GM23338 (cell line): ENCODE measurements at places on chromosomes 1 and 21. TPM values are rescaled to one million over a fixed set of nuclear protein-coding genes. Genes with fewer than 3 reads are reported as not detected.

GRCh38 chr1:86194491-86195034 is 38.0 kb upstream of the COL24A1 start:
- DNase-seq: no peak

DNA sequence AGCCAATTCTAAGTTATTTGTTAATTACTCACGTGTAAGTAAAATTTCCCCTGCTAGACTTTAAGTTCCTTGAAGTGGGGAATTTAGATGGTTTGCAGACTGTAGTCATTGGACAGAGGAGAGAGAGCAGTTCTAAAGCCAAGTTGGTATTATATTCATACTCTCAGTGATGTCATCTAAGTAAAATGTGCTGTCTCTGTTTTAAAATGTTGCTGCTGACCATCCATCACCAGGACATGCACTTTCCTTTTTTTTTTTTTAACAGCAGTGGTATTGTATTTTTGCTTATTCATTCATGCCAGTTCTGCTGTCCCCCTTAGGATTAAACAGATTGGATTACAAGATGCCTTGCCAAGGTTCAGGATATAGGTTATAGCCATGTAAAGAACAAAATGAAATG is 2.3 kb downstream of the TTLL7 start:
- DNase-seq: no peak

GRCh38 chr1:173267453-173267945 is 60.4 kb upstream of the TNFSF4 start:
- DNase-seq: no peak

The PTGFR gene
- 0.24 and 0.43 TPM in 2 replicates for total RNA-seq
